ENCODE measurements at places on chromosomes 6 and 20.
A peak's percentile ranks its signal among the peaks of the same experiment; 100 is the strongest.

DNA sequence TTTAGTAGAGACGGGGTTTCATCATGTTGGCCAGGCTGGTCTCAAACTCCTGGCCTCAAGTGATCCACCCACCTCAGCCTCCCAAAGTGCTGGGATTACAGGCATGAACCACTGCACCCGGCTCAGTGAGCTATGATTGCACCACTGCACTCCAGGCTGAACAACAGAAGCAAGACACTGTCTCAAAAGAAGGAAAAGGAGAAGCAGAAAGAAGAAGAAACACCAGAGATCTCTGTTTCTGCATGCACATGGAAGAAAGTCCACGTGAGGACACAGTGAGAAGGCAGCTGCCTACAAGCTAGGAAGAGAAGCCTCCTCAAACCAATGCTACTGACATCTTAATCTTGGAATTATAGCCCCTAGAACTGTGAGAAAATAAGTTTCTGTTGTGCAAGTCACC lies 16.0 kb downstream of the ECT2L start:
- DNase-seq, result no peak

DNA sequence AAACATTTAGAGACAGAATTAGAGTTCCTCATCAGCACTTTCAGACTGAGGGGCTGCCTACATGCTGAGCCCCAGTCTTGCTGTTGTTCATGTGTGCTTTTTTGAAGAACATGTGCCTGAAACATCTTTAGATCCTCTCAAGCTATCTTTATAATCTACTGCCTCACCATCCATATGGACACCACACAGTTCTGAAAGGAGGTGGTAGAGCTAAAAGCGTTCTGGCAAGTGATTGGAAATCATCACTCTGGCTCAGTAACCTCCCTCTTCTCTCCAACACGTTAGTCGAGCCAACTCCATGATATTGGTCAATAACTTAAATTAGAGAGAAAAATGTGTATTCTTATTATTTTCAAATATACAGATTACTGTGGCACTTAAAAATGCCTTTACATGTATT lies 40.6 kb downstream of the CLVS2 start:
- no peak for DNase-seq

GRCh38 chr6:46323966-46324622 lies 153.3 kb upstream of the ENPP5 start:
- no peak for DNase-seq

GRCh38 chr6:26452631-26453235 lies 5.0 kb upstream of the BTN2A1 start:
- no peak for DNase-seq

- no peak for DNase-seq
These were observed 36.9 kb upstream of the CCDC28A start for GRCh38 chr6:138736640-138737039.

GRCh38 chr20:10490257-10490656 lies 55.2 kb downstream of the SLX4IP start:
- DNase-seq, result no peak

DNA sequence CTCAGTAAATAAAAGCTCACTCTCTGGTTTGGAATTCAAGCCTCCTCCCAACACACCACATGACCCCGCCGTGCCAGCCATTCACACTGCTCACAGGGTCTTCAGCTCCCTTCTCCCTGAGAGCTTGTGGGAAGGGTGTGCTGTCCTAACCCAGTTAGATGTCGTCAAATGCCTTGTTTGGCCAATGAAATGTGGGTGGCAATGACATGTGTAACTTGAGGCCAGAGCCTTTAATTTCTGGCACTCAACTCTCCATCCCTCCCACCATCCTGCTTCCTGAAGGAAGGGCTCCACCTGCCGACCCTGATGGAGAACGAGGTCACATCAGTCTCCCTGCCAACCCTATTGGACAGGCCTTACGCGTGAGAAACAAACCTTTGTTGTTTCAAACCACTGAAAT lies 224.5 kb upstream of the AGPAT4 start:
- DNase-seq, result no peak

- no peak for DNase-seq
These were observed 105.5 kb downstream of the PTPRK start for GRCh38 chr6:128414943-128415342.

GRCh38 chr20:4794846-4795245 lies 73.1 kb downstream of the PRND start:
- DNase-seq, result no peak

GRCh38 chr6:29355603-29356002 lies 13.1 kb downstream of the OR5V1 start:
- no peak for DNase-seq

- peak; percentile 72 for DNase-seq
These were observed 2.1 kb downstream of the SOX12 start for GRCh38 chr20:327186-328026.

GRCh38 chr20:60540591-60540990 lies 582.4 kb downstream of the CDH26 start:
- no peak for DNase-seq

- no peak for DNase-seq
These were observed 392.5 kb downstream of the FRK start for GRCh38 chr6:115668211-115668610.

DNA sequence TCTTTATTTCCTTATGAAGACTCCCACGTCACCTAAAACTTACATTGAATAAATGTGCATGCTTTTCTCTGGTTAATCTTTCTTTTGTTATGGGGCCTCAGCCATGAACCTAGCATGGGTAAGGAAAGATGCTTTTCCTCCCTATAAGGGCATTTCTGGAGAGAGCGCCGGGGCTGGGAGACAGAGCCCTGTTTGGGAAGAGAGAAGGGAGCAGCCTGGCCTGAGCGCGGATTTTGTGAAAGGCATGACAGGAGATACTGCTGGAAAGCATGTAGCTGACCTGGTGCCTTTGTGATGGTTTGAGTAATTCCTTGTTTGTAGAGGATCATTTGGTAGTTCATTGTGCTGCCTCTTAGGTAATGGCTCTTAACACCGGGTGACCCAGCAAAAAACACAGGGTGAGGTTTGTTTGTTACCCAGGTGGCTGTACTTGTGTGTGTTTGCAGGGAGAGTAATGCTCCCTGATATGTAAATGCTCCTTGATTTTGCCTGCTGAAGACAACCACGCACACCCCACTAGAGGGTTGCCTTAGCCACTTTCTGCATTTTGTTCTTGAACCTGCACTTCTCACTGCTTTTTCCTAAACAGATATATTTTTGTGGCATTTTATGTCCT lies 59.2 kb downstream of the ANKRD6 start:
- no peak for DNase-seq

GRCh38 chr6:96624957-96625356 lies 62.0 kb downstream of the FHL5 start:
- no peak for DNase-seq

DNA sequence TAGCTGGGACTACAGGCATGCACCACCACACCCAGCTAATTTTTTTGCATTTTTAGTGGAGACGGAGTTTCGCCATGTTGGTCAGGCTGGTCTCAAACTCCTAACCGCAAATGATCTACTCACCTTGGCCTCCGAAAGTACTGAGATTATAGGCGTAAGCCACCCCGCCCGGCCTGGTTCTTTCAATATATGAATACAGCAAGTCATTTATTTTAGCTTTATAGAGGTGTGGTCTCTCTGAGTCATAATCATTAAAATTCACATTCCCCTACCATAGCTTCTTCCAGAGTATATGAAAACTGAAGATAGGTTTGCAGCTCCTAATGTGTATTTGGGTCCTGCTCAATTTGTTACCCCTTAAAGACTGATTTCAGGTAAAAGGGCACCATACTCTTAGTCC lies 88.5 kb upstream of the FAM8A1 start:
- DNase-seq, result no peak

DNA sequence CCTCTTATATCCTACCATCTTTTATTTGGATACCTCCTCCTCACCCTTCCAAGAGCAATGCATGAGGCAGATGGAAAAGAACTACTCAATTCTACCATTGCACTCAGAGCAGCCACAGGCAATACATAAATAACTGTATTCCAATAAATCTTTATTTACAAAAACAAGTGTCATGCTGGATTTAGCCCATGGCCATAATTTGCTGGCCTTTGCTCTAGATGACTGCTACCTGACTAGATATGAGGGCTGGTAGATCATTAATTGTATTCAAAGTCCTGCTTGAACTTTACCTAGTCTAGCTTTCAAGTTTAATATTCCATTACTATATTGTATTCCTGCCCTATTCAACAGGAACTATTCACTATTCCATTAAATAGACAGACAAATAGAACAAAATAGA lies 37.1 kb downstream of the AFG1L start:
- no peak for DNase-seq

GRCh38 chr6:30748851-30749540 lies 4.6 kb upstream of the IER3 start:
- DNase-seq, result no peak

- no peak for DNase-seq
These were observed 214.5 kb upstream of the CITED2 start for GRCh38 chr6:139588734-139589593.

GRCh38 chr20:32236819-32237218 lies 29.1 kb downstream of the POFUT1 start:
- DNase-seq, result no peak

- DNase-seq, result no peak
These were observed 53.7 kb downstream of the UST start for GRCh38 chr6:148800536-148800935.

- no peak for DNase-seq
These were observed 57.5 kb downstream of the SYNJ2 start for GRCh38 chr6:158039178-158039557.

DNA sequence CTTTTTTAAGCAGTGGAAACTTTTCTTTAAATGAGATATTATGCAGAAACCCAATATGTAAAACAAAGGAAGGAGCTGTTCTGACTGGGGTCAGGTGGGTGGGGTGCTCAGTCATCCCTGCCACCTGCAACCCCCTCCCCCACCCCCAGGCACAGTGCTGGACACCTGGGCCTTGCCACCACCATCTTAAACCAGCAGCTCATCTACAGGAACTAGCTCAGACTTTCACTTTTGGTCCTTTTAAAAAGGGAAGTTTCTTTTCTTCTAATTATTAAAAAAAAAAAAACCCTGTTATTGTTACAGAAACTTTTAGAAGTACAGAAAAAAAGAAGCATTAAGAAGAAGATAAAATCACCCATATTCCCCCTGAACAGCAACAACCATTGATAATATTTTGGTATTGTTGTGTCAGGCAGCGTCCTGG lies 37.1 kb downstream of the PPP1R16B start:
- DNase-seq, result no peak

DNA sequence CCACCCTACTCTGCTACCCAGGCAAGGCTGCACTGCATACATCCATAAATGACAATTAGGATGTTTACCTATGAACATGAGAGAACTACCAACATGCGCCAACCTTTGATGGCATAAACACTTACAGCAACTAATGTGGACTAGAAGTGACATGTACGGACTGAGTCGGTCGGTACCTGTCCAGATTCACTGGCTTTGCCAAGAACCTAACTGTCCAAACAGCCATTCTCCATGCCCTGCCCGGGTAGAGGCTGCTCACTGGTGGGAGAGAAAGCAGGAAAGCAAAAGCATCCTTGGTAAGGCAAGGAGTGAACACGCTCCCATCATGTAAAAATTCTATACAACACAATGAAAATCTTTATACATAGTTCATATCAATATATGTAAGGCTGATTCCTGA lies 30.0 kb downstream of the SYNDIG1 start:
- DNase-seq, result no peak

GRCh38 chr6:96468681-96469224 lies 52.9 kb upstream of the UFL1 start:
- DNase-seq, result no peak

DNA sequence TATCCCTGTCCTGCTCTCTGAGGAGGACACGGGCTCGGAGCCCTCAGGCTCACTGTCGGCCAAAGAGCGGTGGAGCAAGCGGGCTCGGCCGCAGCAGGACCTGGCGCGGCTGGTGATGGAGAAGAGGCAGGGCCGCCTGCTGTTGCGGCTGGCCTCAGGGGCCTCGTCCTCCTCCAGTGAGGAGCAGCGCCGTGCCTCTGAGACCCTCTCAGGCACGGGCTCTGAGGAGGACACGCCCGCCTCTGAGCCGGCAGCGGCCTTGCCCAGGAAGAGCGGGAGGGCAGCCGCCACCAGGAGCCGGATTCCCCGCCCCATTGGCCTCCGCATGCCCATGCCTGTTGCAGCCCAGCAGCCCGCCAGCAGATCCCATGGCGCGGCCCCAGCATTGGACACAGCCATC lies 14.2 kb upstream of the SLC22A7 start:
- no peak for DNase-seq

- DNase-seq, result no peak
These were observed 25.3 kb upstream of the KIF3B start for GRCh38 chr20:32252189-32252588.

DNA sequence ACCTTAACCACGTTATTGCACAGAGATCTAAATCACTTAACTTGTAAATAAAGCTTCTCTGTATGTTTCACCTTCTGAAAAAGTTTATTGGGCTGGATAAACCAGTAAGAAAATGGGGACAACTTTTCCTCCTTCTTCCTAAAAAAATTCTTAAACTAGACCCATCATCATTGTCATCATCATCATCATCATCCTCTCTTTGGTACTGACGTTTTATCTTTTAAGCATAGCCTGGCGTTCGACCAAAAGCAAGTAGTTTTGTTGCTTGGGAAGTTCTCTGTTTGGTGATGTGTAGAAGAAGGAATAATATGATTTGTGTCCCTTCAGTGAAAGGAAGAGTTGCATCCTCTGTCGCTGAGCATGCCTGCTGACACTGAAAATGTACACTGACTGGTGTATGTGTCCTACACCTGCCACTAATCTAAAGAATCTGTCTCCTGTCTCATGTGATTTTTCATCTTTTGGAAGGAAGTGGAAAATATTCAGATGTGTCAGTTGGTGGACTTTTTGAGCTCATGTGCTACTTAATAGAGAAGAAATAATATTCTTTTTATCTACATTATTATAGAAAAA lies 2.5 kb downstream of the CLVS2 start:
- no peak for DNase-seq

DNA sequence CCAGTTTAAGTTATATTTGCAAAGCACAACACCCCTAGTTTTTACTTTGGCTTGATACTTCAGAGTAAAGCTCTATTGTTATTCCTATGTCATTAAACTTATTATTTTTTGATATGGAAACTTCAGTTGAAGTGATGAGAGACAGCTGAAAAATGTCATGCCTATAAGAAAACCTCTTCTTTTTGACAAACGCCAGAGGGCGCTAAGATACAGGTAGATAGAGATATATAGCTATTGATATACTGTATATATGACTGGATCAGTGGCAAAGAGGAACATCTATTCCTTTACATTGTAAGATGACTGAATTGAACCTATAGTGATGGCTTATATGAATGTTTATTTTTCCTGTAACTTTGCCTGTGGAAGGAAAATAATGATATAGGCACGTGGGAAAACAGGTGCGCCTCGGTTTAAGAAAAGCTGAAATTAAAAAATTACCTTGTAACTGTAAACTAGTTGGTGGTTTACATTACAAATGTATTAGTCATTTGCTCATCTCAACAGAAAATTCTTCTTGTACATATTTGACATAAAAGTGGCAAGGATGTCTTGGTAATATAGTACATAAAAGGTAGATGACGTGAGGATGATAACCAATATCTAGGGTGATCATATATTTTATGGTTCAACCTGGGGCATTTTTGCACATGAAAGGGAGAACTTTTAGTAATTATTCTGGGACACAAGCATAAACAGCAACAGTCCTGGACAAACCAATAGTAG lies 74.1 kb downstream of the LAMA4 start:
- no peak for DNase-seq

- no peak for DNase-seq
These were observed 141.7 kb downstream of the NKAIN2 start for GRCh38 chr6:123945386-123945785.
